ENCODE measurements at places on chromosomes 6 and 20.

DNA sequence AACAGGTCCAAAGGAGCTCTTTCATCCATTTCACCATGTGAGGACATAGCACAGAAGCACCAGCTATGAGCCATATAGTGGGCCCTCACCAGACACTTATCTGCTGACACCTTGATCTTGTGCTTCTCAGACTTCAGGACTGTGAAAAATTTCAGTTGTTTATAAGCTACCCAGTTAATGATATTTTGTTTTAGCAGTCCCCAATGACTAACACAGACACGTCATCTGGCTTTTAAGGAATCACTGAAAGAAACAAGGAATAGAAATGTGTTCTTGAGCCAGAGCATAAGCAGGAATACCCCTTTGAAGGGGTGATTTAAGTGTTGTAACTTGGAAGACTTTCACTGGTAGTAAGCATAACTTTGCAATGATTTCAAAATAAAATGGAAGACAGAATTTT lies 214.7 kb upstream of the PTCHD4 start:
- no peaks in the 10 kb centered on the region for H3K27me3 ChIP-seq
- no peaks in the 10 kb centered on the region for H3K36me3 ChIP-seq
- DNase-seq, result no peak
- H3K27ac ChIP-seq, result no peak overlapping the region
- H3K4me3 ChIP-seq, result no peak overlapping the region

DNA sequence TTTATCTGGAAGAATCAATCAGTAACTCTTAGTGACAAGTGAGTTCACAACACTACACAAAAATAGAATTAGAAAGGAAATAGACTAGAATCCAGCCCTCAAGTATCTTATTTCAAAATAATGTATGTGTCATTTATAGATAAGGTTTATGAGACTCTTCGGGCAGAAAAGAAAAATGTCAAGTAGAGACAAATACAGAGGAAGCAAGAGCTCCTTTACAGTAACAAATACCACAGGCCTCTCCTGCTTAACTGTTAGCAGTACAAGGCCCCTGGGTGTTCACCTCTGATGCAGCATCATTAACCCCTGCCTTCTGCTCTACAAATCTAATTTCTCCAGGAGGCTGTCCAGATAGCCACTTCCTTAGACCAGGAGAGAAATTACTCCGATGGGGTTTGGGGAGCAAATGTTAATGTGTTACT lies 76.7 kb downstream of the UBE3D start:
- H3K27me3 ChIP-seq, result no peaks in the 10 kb centered on the region
- no peaks in the 10 kb centered on the region for H3K36me3 ChIP-seq
- H3K4me1 ChIP-seq, result no peaks in the 10 kb centered on the region
- H3K27ac ChIP-seq, result no peak overlapping the region
- no peak overlapping the region for H3K4me3 ChIP-seq

- H3K27me3 ChIP-seq, result peaks cover 5% of the 10 kb centered on the region
- H3K4me1 ChIP-seq, result no peaks in the 10 kb centered on the region
- no peaks in the 10 kb centered on the region for H3K36me3 ChIP-seq
- H3K27ac ChIP-seq, result no peak overlapping the region
- DNase-seq, result no peak
- H3K4me3 ChIP-seq, result no peak overlapping the region
Observed at GRCh38 chr20:44442298-44443070, 33.2 kb upstream of the TTPAL start.

DNA sequence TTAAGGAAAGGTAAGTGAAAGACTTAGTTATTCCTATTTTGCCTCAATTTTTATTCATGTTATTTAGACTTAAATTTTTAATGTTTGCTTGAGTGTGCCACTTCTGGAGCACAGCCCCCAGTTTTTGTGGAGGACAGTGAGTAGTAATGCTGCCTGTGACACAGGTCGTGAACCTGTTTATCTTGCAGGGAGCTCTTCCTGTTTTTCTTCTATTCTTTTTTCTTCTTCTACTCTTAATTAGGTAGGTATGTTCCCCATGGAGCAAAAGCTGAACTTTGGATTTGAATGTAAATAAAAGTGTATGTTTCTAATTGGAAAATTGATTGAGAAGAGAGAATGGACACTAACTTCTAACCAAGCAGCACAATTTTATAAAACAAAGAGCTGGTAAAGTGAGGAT lies 12.3 kb downstream of the SMPDL3A start:
- no peak for DNase-seq
- peaks cover 11% of the 10 kb centered on the region for H3K4me1 ChIP-seq
- H3K27me3 ChIP-seq, result no peaks in the 10 kb centered on the region
- H3K27ac ChIP-seq, result no peak overlapping the region

DNA sequence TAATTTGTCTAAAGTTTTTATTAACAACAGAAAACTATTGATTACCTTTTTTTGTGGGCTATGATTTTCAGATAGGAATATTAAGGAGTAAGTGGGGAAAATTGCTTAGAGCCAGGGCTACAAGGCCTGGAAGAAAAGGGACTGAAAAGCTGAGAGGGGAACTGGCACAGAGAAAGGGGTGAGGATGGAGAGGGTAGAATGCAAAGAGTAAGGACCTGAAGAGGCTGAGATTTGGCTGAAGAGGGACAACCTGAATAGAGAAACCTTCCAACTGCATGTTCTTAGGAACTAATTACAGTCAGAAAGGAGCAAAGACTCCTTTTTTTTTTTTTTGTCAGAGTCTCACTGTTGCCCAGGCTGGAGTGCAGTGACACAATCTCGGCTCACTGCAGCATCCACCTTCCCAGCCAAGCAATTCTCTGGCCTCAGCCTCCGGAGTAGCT lies 16.7 kb downstream of the BTN2A1 start:
- peak overlapping the region; percentile 100 for H3K4me3 ChIP-seq
- peaks cover 36% of the 10 kb centered on the region for H3K4me1 ChIP-seq
- DNase-seq, result no peak
- H3K27me3 ChIP-seq, result no peaks in the 10 kb centered on the region
- H3K27ac ChIP-seq, result peak overlapping the region; percentile 100

DNA sequence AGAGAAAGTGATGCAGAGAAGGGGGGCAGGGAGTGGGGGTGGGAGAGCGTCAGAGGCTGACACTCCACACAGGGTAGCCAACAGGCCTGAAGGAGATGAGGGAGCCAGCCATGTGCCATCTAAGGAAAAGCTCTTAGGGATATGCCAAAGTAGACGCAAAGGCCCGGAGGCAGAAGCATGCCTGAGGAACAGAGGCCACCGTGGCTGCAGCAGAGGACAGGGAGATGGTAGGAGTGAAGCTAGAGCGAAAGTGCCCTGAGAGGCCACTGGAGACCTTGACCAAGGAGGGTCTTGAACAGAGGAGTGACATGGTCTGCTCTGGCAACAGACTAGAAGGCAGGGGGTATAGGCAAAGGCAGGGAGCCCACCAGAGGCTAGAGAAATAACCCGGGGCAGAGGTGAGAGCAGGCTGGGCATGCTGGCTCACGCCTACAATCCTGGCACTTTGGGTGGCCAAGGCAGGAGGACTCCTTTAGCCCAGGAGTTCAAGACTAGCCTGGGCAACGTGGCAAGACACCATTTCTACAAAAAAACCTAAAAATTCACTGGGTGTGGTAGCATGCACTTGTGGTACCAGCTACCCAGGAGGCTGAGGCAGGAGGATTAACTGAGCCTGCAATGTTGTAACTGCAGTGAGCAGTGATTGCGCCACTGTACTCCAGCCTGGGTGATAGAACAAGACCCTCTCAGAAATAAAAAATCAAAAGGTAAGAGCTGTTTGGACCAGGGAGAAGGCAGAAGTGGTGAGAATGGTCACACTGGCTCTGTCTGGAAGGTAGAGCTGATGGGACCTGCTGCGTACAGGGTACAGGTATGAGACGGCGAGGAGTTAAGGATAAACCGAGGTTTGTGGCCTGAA lies 6.3 kb downstream of the RRBP1 start:
- no peak overlapping the region for H3K4me3 ChIP-seq
- no peak for DNase-seq
- peaks cover 33% of the 10 kb centered on the region for H3K4me1 ChIP-seq
- H3K27ac ChIP-seq, result no peak overlapping the region

- DNase-seq, result no peak
- no peaks in the 10 kb centered on the region for H3K27me3 ChIP-seq
- no peaks in the 10 kb centered on the region for H3K4me1 ChIP-seq
- H3K4me3 ChIP-seq, result no peak overlapping the region
- no peak overlapping the region for H3K27ac ChIP-seq
Observed at GRCh38 chr20:16556301-16556700, 16.9 kb downstream of the KIF16B start.

DNA sequence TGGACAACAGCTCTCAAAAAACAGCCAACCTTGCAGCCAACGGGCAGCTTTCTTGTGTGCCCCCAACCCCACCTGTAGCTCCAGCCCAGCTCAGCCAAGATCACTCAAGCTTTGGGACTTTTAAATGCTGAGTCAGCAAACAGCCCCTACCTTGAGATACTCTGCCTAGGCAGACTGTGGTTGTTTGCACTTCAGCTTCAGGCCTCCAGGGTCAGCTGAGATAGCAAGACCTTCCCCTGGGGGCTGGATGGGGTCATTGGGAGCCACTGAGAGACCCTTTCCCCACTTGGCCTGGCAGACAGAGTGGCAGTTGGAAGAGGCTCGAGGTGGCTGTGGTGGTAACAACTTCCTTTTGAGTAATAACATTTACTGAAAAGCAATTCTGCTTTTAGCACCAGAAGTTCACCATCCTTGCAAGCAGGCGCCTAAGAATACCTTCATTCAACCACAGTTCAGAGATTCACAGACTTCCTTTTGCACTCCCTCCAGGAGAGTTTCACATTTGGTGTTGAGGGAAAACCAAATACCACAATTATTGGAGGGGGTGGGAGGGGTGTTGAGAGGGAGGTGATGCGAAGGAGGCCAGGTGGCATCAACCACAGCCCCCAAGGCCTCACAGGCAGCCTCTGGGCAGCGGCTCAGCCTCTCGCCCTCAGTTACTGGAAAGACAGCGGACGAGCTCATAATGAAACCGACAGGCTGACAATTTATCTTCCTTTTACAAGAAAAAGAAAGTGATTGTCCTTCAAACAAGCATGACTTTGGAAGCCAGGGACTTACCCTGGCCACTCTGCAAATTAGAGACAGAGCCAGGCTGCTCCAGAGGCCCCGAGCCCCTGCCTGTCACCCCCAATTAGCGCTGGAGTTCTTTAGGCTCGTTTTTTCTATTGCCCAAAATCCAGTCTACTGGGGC lies 148.1 kb downstream of the CEBPB start:
- peak overlapping the region; percentile 89 for H3K27ac ChIP-seq
- peak; percentile 85 for DNase-seq
- H3K36me3 ChIP-seq, result no peaks in the 10 kb centered on the region
- peaks cover 56% of the 10 kb centered on the region for H3K4me1 ChIP-seq

DNA sequence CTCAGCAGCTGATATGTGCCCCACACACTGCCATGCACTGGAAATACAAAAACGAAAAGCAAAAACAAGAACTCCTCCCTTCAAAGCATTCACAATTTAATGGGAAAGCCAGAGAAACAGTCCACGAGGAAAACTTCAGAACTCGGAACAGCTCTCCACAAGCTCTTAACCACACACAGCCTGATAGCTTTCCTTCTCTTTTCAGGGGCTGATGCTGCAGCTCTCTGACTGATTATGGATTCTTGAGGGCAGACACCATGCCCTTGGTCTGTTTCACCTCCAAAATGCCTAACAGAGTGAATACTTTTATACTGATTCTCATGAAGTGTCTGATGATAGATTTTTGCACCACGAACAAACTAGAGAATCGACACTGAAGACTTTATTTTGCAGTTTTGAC lies 282.1 kb downstream of the CD83 start:
- H3K4me3 ChIP-seq, result no peak overlapping the region
- H3K27ac ChIP-seq, result no peak overlapping the region
- DNase-seq, result no peak
- no peaks in the 10 kb centered on the region for H3K36me3 ChIP-seq
- no peaks in the 10 kb centered on the region for H3K27me3 ChIP-seq

- no peak overlapping the region for H3K4me3 ChIP-seq
- no peak for DNase-seq
- H3K36me3 ChIP-seq, result no peaks in the 10 kb centered on the region
- H3K4me1 ChIP-seq, result no peaks in the 10 kb centered on the region
- no peaks in the 10 kb centered on the region for H3K27me3 ChIP-seq
- no peak overlapping the region for H3K27ac ChIP-seq
Observed at GRCh38 chr6:147782302-147782701, 273.8 kb downstream of the SAMD5 start.

DNA sequence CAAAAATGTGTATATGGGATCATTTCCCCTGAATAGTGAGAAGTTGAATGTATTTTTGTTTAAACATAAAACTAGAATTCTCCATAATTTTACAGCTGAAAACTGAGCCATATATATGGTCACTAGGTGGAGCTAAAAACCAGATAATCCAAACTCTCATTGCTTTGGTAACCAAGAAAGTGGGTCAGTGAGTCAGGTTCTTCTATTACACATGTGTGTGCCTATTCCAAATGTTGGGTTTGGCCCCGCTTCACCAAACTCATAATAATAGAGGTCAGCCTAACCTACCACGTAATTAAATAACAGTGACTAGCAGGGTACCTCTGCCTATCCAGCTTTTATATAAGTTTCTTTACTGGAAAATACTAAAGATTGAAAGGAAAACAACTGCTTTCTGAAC lies 19.3 kb upstream of the RNGTT start:
- H3K27ac ChIP-seq, result no peak overlapping the region
- no peak overlapping the region for H3K4me3 ChIP-seq
- H3K4me1 ChIP-seq, result peaks cover 2% of the 10 kb centered on the region
- DNase-seq, result peak; percentile 20
- peaks cover 5% of the 10 kb centered on the region for H3K27me3 ChIP-seq

- peaks cover 2% of the 10 kb centered on the region for H3K4me1 ChIP-seq
- H3K4me3 ChIP-seq, result no peak overlapping the region
- no peak overlapping the region for H3K27ac ChIP-seq
- no peak for DNase-seq
- no peaks in the 10 kb centered on the region for H3K27me3 ChIP-seq
- H3K36me3 ChIP-seq, result no peaks in the 10 kb centered on the region
Observed at GRCh38 chr6:18431581-18431980, 44.4 kb downstream of the RNF144B start.

GRCh38 chr6:15901141-15902115 lies 227.5 kb upstream of the MYLIP start:
- peak overlapping the region; percentile 94 for H3K27ac ChIP-seq
- H3K4me3 ChIP-seq, result peak overlapping the region; percentile 42
- H3K36me3 ChIP-seq, result peaks cover 3% of the 10 kb centered on the region
- peaks cover 53% of the 10 kb centered on the region for H3K4me1 ChIP-seq
- no peaks in the 10 kb centered on the region for H3K27me3 ChIP-seq

DNA sequence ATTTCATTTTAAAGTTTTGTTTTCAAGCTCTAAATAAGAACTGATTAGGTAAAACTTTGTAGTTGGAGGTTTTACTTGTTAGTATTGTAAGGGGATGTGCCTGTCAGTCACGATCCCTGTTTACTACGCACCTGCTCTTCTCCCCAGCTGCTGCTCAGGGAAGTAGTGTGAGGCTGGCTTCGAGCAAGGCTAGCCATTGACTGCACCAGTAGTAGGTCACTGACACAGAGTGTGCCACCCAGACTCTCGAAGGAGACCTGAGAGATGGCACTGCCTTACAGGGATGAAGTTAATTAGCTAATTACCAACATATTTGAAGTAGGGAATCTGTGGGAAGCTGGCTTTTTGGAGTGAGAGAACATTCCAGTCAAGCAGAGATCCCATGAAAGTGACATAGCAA lies 89.2 kb downstream of the DNAH8 start:
- no peak overlapping the region for H3K4me3 ChIP-seq
- peaks cover 41% of the 10 kb centered on the region for H3K27me3 ChIP-seq
- no peaks in the 10 kb centered on the region for H3K36me3 ChIP-seq
- no peaks in the 10 kb centered on the region for H3K4me1 ChIP-seq

- peaks cover 3% of the 10 kb centered on the region for H3K4me1 ChIP-seq
- H3K4me3 ChIP-seq, result no peak overlapping the region
- no peak for DNase-seq
- no peak overlapping the region for H3K27ac ChIP-seq
- H3K27me3 ChIP-seq, result peaks cover 4% of the 10 kb centered on the region
Observed at GRCh38 chr6:28900577-28901256, 23.1 kb downstream of the TRIM27 start.

- no peaks in the 10 kb centered on the region for H3K27me3 ChIP-seq
- peaks cover 36% of the 10 kb centered on the region for H3K4me1 ChIP-seq
- peaks cover 36% of the 10 kb centered on the region for H3K36me3 ChIP-seq
- peak overlapping the region; percentile 99 for H3K4me3 ChIP-seq
- peak; percentile 10 for DNase-seq
Observed at GRCh38 chr6:26457264-26457805, 420 bp upstream of the BTN2A1 start.
